ENCODE measurements at places on chromosomes 1 and 21.

- DNase-seq = peak; percentile 43
These were observed 36.2 kb downstream of the CACHD1 start for GRCh38 chr1:64505944-64506655.

GRCh38 chr1:164702216-164702615 lies 143.2 kb downstream of the PBX1 start:
- no peak for DNase-seq

- no peak for DNase-seq
These were observed 76.7 kb downstream of the ASH1L start for GRCh38 chr1:155485945-155486344.

DNA sequence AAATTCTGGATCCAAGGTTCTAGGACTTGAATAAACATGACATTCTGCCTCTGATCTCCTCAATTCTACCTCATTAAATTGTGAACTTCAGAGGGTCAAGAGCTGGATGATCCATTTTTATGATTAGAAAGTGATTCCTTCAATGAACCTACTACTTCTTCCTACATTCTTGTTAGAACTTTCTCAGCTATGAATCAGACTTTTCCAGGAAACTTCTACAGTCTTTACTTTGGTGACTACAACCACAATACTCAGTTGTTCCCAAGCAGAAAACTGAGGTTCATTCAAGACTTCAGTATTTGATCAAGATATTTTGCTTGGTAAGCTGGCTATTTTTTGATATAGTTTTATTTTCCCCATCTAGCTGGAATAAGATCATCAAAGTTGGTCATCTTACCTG lies 51.4 kb downstream of the CDC7 start:
- no peak for DNase-seq

GRCh38 chr21:38280867-38281266 lies 24.1 kb downstream of the KCNJ15 start:
- DNase-seq = no peak

DNA sequence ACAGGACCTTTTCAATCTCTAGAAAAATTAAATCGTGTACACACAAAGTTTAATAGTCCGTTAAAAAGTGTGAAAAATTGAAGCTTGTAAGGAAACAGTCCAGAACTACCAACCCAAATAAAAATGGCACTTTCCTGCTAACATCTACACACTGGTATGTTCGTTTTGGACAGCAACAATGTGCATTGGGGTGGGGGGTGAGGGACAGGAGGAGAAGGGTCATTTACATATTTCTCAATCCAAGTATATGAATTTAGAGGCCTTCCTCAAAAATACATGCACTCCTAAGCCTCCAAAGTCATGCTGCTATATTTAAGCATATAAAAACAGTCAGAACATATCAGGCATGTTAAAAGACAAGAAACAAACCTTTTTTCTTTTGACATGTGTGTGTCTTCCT lies 2.5 kb downstream of the PPP1R15B start:
- DNase-seq = no peak

DNA sequence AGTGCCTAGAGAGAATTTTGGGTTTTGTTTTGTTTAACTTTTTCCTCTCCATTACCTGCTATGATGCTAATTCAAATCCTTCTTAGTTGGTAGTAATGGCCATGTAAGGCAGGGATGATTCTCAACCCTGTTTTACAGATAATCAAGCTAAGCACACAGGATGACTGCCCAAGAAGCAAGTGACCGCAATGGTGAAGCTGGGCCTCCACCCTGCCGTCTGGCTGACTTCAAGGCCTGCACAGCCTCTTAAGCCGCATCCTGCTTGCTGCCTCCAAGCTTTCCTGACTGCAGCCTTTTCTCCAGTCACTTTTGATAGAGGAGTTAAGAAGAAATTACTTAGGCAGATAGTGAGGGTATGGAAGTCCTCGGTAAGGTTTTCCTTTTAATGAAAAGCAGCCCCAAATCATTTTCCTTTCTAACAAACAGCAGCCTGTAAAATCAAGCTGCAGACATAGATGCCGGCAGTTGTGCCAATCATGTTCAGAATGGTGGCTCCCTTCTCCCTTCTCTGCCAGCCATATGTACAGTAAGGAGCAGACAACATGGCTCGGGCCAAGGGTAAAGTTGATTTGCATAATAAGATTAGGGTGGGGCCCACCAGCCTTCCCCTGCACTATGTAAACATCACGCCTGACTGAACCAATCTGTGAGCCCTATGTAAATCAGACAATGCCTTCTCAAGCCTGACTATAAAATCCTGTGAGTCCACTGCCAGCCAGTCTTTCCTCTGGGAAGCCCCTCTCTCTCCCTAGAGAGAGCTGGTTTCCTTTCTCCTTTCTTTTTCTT lies 8.8 kb upstream of the CTBS start:
- DNase-seq = no peak

DNA sequence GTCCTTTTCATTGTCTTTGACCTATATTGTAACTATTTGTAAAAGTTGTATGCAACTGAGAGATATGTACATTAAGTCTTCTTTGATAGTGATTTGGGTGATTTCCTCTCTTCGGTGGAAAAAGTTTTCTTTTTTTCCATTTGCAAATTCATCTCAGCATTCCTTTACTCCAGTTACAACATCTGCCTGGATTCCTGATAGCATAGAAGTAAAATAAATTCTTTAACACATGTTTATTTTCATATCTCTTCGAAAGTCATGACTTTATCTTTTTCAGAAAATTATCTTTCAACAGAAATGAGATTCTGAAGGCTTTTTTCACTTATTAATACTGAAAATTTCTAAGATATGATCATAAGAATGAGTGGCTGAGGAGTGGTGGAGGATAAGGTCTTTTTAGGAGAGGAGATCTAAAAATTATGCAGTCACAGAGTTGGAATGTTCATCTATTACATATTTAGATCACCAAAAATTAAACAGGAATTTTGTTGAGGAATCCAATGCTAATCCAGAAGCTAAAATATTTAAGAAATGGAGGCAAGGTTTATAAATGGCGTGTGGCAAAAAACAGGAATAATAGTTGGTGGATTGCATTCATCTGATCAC lies 400.5 kb downstream of the KCNT2 start:
- no peak for DNase-seq

GRCh38 chr1:161482610-161483009 lies 22.6 kb upstream of the FCGR2A start:
- DNase-seq = no peak

DNA sequence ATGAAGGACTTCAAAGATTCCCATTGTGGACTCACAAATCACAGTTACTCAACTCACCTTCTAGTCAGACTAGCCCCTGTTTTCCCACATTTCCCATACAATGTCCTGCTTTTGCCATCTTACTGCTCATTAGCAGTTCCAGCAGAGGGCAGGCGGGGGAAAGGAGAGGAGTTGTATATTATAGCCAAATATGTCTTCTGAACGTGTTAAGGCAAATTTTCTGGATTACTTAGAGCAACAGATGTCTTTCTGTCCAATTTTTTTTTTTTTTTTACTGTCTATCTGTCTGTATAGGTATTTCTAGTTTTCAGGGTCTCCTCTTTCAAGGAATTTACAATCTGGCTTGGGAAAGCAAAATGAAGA lies 29.9 kb upstream of the DDAH1 start:
- no peak for DNase-seq

DNA sequence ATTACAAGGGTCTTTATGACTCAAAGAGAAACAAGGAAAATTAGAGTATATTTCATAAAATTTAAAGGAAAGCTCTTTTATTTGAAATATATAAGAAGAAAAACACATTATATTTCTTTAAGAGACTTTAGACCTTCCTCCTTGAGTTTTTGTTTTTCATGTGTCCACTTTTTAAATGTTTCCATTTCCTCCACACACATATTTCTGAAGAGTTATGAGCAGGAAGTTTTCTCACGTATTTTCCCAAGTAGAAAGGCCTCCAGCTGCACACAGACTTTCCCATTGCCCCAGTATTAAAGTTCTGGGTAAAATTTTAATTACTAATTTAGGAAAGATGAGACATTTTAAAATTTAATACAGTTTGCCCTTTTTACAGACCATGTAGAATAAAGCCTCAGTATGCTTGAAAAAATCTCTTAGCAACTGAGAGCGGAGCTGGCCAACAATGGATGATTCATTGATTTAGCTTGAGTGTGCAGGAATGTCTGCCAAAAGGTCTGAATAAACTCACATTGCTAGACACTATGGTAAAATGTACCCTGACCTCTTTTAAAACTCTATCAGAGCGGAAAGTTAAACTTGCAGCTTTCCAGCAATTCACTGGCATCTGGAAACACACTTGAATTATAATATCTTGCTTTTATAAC lies 57.9 kb downstream of the DDAH1 start:
- DNase-seq = no peak

GRCh38 chr21:29219165-29219770 lies 79.5 kb upstream of the BACH1 start:
- no peak for DNase-seq

DNA sequence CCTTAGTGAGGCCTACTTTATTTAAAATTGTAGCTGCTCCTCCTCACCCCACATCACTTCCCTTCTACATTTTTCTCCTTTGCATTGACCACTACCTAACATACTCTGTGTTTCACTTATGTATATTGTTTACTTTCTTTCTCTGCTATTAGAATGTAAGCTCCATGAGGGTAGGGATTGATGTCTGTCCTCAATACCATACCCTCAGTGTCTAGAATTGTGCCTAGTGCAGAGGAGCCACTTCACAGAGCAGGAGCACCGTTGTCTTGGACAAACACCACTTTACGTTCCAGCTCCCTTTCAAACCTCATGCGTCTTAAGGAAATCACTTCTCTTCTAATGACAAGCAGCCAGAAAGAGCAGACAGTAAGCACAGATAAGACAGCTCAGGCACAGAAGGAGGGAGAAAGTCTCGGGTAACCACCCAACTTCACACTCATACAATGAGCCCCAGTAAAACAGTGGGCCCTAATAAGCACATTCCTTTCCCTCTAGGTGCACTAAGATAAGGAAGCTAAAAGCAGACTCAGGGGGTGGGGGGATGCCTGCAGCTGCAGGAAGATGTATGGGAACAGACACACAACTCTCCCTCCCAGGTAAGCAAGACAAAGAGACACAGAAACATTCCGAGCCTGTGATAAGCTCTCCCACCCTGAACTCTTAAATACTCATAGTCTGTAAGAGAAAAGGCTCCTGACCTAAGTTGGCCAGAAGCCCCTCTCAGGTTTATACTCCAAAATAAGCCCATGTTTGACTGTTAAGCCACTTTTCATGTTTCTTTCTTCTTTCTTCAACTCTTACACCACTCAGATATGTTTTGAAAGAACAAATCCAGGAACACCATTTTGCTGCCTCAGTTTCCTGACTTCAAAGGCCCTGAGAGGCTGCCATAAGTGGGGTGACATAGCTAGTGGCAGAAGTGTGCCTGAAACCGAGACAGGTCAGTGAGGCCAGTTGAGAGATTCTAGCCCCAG lies 7.1 kb upstream of the PLEKHM2 start:
- DNase-seq = no peak

DNA sequence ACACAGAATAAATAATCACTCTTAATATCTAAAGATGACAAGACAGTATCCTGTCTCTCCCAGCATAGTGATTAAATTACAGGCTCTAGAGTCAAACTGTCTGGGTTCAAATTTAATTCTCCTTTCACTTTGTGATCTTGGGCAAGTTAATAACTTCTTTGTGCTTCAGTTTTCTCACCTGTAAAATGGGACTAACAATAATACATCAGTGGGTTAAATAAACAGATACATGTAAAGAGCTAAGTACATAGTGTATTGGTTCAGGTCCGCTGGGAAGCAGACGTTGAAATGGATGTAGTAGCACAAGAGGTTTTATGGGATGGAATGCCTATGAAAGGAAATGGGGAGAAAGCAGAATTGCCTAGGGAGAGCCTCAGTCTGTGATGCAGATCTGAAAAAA lies 10.7 kb downstream of the ZFYVE9 start:
- no peak for DNase-seq

GRCh38 chr1:92691925-92692324 lies 93.0 kb downstream of the EVI5 start:
- DNase-seq = no peak

GRCh38 chr1:203268901-203269653 lies 36.2 kb upstream of the BTG2 start:
- peak; percentile 65 for DNase-seq

DNA sequence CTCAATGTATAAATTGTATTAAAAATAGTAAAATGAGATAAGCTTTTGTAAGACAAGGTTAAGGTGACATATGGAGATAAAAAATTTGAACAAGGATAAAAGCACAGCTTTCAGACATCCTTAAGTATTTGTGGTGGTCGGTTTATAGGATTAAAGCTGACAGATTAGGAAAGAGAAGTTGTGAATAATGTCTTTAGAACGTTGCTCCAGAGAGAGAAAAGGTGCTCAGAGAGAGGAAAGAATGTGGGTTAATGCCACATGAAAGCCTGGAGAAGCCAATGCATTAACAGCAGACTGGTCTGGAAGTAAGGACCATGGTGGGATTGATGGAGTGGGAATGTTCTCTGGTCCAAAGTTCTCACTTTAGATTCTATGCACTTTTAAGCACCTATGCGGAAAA lies 44.8 kb downstream of the ATP6V1G3 start:
- DNase-seq = no peak

GRCh38 chr1:154329551-154330131 lies 4.3 kb downstream of the ATP8B2 start:
- DNase-seq = no peak

DNA sequence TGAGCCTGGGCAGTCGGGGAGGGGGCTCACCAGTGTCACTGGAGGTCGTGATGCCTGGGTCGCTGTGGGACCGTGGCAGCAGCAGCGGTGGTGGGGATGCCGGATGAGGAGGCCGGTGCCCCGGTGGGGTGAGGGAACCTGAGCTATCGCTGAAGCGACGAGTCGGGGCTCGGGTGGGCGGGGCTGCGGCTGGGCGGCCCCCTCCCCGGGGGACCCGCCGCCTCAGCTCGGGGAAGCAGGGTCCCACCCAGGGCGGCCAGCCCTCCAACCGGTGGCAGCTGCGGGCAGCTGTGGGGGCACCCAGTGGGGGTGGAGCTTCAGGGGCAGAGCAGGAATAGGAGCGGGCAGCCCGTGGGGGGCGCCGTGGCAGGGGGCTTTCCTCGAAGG lies 5.0 kb downstream of the ENTREP3 start:
- no peak for DNase-seq

DNA sequence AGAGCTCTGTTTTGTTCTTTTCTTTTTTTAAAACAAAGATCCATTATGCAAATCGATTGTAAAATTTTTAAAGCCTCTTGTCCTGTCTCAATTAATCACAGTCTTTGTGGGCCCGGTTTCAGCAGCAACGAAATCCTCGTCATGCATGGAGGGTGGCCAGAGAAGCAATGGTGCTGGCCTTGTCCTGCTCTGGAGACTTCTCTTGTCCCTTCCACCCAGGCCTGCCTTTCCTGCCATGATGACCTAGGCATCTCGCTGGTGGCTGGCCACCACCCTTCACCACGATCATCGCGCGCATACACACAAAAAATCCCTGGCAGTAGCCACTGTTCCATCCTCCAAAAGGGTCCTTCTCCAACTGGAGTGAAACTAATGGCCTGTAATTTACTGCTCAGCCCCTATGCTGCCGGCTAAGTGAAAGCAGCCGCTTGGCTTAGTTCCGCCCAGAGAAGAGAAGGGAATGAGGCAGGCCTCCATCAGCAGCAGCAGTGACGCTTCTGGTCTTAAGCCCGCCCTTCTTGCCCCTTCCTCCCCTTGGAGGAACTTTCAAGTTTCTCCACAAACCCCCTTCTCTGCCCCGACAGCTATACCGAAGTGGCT lies 309.5 kb downstream of the NPHP4 start:
- no peak for DNase-seq

GRCh38 chr1:53324728-53325297 lies 3.1 kb downstream of the LRP8 start:
- DNase-seq = no peak

Data from NCI-H1436 treated with DMSO at 0.1 percent for 48 hours (cell line).